ENCODE measurements at places on chromosomes 3 and 15. TPM values are rescaled to one million over a fixed set of nuclear protein-coding genes. Genes with fewer than 3 reads are reported as not detected.
A peak's percentile ranks its signal among the peaks of the same experiment; 100 is the strongest.

Gene BOC
- total RNA-seq = 32.9 TPM

Gene PLSCR5
- not detected for total RNA-seq

- peaks cover 10% of the 10 kb centered on the region for H3K36me3 ChIP-seq
- H3K27me3 ChIP-seq = peaks cover 6% of the 10 kb centered on the region
- no peak overlapping the region for H3K4me3 ChIP-seq
- no peaks in the 10 kb centered on the region for H3K4me1 ChIP-seq
- no peak overlapping the region for H3K27ac ChIP-seq
- DNase-seq = no peak
Observed at GRCh38 chr3:134132961-134133360, 103.2 kb upstream of the SLCO2A1 start.

DNA sequence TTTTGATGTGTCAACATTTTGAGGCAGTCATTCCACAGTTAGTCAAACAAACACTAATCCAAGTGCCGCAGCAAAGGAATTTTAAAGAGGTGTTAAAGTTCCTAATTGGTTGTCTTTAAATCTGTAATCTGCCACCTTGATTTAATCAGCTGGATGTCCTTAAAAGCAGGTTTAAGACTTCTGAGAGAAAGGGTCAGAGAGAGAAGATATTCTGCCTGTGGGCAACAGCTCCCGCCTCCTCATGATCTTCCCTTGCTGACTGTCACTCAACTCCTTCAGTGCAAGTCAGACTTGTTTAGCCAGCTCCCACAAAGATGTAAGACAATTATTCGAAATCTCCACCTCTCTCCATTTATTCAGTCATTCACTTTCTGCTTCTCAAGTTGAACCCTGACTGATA is 92.6 kb upstream of the MYRIP start:
- H3K27me3 ChIP-seq = peaks cover 2% of the 10 kb centered on the region
- DNase-seq = no peak
- no peak overlapping the region for H3K27ac ChIP-seq
- no peak overlapping the region for H3K4me3 ChIP-seq

GRCh38 chr3:128484404-128485281 is 8.4 kb downstream of the GATA2 start:
- H3K27me3 ChIP-seq = peaks cover 19% of the 10 kb centered on the region
- H3K4me3 ChIP-seq = peak overlapping the region; percentile 21
- peaks cover 34% of the 10 kb centered on the region for H3K4me1 ChIP-seq

DNA sequence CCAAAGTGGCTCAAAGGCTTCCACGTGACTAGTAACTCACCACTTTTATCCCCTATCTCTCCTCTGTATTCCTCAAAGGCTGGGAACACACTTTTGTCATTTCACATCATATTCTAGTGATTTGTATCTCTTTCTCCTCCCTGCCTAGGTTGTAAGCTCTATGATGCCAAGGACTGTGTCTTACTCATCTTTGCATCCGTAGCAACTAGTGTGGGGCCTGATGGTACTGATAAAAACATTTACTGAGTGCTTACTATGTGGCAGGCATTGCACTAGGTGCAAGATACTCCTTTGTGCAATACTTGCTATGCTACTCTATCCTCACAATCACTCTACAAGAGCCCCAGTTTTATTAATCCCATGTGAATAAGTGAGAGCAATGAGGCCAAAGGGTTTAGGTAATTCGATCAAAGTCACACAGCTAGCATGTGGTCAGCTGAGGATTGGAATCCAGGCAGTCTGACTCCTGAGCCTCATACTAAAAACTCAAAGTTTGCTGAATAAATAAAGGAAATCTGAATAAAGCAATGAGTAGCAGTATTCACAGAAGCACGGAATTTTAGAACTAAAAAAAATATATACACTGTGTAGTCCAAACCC is 342.6 kb upstream of the ICE2 start:
- H3K4me3 ChIP-seq = no peak overlapping the region
- peaks cover 9% of the 10 kb centered on the region for H3K4me1 ChIP-seq
- H3K36me3 ChIP-seq = peaks cover 3% of the 10 kb centered on the region
- H3K27ac ChIP-seq = no peak overlapping the region
- H3K27me3 ChIP-seq = peaks cover 4% of the 10 kb centered on the region

All from glutamatergic neuron (in vitro differentiated cells).